ENCODE measurements at places on chromosomes 12 and 14. TPM values are rescaled to one million over a fixed set of nuclear protein-coding genes. Genes with fewer than 3 reads are reported as not detected.

CCDC196 gene
- total RNA-seq: not detected

GPR68 gene
- 6.3 TPM for total RNA-seq

GPD1 gene
- 32.9 TPM for total RNA-seq

LMO3 gene
- 170 TPM for total RNA-seq

CFAP73 gene
- total RNA-seq: not detected

FIGNL2 gene
- 1.5 TPM for total RNA-seq

KRT79 gene
- 5.4 TPM for total RNA-seq

DNA sequence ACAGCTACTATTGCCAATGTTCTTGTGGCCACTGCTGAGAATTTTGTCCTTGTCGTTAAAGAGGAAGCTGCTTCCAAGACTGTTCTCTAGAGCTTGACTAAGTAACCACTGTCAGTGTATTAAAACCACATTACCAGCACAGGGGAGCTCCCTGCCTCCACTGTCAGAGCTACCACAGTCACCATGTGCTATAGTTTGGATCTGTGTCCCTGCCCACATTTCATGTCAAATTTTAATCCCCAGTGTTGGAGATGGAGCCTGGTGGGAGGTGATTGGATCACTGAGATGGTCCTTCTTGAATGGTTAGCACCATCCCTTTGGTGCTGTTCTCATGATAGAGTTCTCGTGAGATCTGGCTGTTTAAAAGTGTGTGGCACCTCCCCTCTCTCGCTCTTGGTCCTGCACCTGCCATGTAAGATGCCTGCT, 23.2 kb upstream of the RAP1B start:
- no peaks in the 10 kb centered on the region for H3K27me3 ChIP-seq
- no peak overlapping the region for H3K27ac ChIP-seq
- no peaks in the 10 kb centered on the region for H3K36me3 ChIP-seq
- H3K4me1 ChIP-seq: no peaks in the 10 kb centered on the region

DNA sequence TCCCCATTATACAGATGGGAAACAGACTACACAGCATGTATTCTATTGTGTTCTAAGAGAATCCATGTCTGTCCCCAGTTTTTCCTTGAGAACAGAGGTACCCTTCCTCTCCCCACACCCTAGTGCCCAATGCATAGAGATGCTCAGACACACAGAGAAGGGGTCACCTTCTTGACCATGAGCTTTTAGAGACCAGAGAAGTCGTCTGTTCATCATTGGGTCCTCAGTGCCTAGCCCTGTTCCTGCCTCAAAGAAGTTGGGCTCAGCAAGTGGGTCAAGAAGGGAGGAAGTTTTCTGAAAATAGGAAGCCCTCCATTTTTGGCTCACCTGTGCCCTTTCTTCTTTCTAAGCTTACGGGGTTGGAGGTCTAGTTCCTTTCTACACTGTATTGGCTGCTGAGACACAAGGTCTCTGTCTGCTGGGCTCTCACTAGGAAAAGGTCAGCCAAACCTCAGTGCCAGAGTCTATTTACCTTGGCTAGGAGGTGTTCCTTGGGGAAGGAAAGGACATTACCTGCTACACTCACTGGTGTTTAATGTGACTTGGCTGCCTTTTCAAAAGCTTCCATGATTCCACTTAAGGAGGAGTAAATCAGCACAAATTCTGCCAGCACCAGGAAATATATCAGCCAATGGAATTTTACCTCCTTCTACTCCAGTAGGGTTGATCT, 198.5 kb upstream of the PWP1 start:
- no peaks in the 10 kb centered on the region for H3K27me3 ChIP-seq
- no peak overlapping the region for H3K4me3 ChIP-seq

DNA sequence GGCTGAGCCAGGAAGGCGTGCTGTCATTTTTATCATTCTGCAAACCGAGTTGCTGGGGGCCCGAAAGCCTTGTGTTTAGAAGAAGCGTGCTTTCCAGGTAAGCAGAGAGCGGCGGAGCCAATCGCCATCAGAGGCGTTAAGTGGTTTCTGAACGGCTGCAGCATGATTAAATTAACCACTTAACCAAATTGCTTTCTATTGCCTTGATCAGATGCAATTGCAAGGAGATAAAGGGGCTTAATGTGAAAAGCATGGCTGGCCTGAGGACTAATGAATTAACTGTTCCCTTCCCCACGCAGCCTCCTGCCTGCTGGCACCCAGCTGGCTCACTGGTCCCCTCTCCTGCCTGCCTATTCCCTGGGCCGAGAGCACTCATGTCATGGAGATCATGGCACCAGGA, 36.6 kb upstream of the CHGA start:
- H3K27ac ChIP-seq: no peak overlapping the region
- no peaks in the 10 kb centered on the region for H3K36me3 ChIP-seq
- H3K27me3 ChIP-seq: peaks cover 8% of the 10 kb centered on the region
- H3K4me1 ChIP-seq: no peaks in the 10 kb centered on the region
- H3K4me3 ChIP-seq: no peak overlapping the region

DNA sequence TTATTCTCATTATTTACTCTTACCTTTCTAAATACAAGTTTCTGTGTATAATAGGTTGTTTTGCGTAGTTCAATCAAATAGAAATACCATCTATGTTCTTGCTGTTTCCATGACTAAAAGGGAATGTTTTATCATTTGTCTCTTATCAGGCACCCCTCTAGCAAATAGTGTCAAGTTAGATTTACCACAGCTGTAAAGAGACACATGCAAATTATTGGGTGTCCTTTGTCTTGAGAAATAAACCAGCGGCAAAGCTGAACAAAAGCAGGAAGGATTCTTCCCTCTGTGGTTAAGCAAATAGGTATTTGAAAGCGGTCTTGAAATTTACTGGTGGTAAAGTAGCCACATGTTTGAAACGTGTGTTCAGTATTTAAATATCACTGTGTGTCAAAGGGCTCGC, 405.9 kb downstream of the TMTC2 start:
- H3K4me1 ChIP-seq: no peaks in the 10 kb centered on the region
- H3K4me3 ChIP-seq: no peak overlapping the region
- H3K27ac ChIP-seq: no peak overlapping the region
- no peaks in the 10 kb centered on the region for H3K36me3 ChIP-seq

DNA sequence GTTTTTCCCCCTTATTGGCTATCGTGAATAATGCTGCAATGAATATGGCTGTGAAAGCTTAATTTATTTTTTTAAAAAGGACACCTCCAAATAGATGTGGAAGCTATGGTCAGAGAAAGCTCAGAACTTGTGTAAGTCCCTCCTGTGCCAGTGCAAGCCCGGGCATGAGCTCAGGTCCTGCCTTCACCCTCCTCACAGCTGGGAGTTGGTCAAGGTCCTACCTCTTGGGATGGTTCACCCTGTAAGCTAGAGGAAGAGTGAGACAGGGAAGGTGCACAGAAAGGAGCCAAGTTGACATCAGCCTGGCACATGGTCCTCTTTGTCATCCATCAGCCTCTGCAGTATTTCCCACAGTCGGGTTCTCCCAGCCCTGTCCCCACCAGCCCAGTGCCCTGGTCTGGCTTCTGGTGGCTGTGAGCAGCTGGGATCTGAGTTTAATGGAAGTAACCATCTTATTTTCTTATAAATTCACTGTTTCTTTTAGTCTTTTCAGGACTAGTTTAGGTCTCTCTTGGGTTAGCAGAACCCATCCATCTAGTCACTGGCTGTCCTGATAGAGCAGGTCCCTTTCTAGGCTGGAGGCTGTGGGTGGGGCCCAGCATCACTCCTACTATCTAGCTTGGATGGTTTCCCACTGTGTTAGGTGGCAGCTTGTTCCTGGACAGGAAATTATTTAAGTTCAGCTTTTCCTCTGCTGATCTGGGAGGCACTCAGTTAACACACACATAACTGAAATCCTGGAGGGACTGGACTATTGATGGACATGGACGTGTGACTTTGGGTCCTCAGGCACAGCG, 11.8 kb upstream of the PLEKHG3 start:
- no peaks in the 10 kb centered on the region for H3K36me3 ChIP-seq
- no peaks in the 10 kb centered on the region for H3K27me3 ChIP-seq
- H3K27ac ChIP-seq: no peak overlapping the region
- H3K4me3 ChIP-seq: no peak overlapping the region

DNA sequence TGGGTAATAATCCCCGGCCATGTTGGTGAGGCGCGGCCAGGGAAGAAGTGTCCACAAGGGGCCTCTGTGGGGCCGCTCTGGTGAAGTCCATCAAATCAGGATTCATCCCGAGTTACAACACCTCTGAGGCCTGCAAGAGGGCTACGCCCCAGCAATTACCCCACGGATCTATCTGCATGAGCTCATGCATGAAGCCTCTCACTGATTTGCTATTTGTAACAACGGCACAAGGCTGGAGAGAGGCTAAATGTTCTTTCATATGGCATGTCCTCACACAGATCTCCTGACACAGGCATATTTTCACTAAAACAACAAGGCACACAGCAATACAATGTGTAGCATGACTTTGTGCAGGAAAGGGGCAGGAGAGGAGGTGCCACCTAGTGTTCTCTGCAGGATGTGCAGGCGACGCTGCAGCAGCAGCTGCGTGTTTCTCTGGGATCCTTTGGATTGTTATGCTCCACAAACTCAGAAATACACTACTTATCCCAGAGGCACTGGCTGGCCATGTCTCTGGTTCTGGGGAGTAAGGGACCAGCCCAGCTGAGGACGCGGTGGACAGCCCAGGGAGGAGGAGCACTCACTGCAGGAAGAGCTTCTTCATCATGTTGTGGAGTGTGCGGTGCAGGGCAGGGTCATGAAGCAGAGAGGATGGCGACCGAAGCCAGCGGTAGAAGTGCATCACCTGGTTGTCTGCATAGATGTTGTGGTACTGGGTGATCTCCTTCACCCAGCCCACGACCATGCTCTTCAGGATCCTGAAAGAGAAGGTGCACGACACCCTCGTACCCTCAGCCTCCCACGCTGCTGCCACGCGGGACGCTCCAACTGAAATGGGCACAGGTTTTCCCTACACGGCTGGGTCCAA, 20.2 kb downstream of the P2RX2 start:
- no peaks in the 10 kb centered on the region for H3K4me1 ChIP-seq
- no peaks in the 10 kb centered on the region for H3K27me3 ChIP-seq
- no peak overlapping the region for H3K4me3 ChIP-seq
- DNase-seq: no peak
- H3K36me3 ChIP-seq: peaks cover 64% of the 10 kb centered on the region
- no peak overlapping the region for H3K27ac ChIP-seq

DNA sequence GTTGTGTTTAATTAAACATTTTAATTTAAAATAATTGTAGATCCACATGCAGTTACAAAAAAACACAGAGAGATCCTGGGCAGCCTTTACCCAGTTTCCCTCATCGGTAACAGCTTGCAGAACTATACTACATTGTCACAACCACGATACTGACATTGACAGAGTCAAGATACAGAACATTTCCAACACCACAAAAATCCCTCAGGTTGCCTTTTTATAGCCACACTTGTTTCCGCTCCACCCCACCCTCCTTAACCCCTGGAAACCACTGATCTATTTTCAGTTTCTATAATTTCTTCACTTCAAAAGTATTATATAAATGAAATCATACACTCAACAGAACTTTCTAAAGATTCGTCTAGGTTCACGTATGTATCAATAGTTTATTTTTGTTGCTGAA, 458.8 kb upstream of the SOX5 start:
- H3K4me1 ChIP-seq: no peaks in the 10 kb centered on the region
- H3K4me3 ChIP-seq: no peak overlapping the region
- no peak for DNase-seq
- no peaks in the 10 kb centered on the region for H3K27me3 ChIP-seq

DNA sequence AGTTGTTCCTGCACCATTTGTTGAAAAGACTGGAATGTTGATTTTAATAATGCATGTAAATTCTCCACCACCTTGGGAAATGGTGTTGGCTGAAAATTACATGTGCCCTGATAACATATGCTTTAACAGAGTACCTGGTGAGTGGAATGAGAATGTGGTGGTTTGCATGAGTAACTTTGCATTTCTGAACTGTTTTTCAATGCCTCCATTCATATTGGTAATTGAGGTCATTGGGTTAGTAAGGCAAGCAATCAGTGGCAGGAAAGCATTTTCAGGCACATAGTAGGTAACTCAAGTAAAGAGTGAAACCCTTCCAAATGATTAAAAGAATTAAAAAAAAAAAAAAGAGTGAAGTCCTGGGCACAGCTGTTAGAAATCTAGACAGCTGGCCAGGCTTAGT, 32.2 kb upstream of the BICD1 start:
- no peaks in the 10 kb centered on the region for H3K36me3 ChIP-seq
- H3K27ac ChIP-seq: no peak overlapping the region
- H3K27me3 ChIP-seq: no peaks in the 10 kb centered on the region
- no peak for DNase-seq

DNA sequence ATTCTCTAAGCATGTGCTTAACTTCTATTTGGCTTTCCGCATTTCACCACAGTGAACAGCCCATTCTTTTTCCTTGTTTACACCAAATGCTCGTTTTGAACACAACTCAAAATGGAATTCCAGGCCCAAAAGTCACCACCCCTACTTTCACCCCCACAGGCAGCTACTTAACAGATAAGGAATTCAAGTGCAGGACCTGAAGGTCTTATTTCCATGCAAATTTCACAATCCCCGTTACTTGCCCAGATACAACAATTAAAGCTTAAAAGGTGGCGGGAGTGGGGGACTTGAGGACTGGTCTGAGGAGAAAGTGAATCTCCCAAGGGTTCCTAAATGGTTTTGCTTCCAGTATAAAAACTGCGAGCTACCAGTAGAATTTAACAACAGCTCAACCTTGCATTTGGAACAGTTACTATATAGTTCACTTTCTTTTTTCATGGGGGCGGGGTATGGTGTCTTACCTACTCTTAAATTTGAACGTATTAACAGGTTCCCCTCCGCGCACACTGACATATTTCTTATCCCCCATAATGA, 3.7 kb downstream of the USP44 start:
- no peaks in the 10 kb centered on the region for H3K36me3 ChIP-seq
- H3K27ac ChIP-seq: peak overlapping the region; percentile 88
- H3K4me3 ChIP-seq: peak overlapping the region; percentile 74
- peaks cover 8% of the 10 kb centered on the region for H3K27me3 ChIP-seq

GRCh38 chr14:94397289-94398181, 9.1 kb upstream of the SERPINA1 start:
- no peak for DNase-seq
- no peaks in the 10 kb centered on the region for H3K36me3 ChIP-seq
- H3K27ac ChIP-seq: no peak overlapping the region
- H3K27me3 ChIP-seq: no peaks in the 10 kb centered on the region
- peaks cover 17% of the 10 kb centered on the region for H3K4me1 ChIP-seq

DNA sequence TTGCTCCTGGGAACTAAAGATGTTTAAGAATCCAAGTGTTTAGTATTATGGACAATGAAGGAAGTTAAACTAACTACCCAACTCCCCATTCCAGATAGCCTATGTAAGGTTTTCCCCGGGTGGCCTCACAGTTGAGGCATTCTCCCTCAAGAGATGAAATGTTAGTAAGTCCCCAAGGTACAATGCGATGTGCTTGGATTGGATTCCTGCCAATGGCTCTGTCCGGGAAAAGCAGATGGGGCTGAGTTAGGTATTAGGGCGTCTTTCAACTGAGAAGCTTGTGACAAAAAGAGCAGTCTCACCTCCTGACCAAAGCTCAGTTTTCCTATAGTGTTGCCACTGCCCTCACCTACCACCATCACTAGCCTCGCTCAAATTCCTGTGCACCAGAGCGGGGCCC, 64.8 kb upstream of the E2F7 start:
- no peaks in the 10 kb centered on the region for H3K4me1 ChIP-seq
- no peak overlapping the region for H3K27ac ChIP-seq
- no peaks in the 10 kb centered on the region for H3K27me3 ChIP-seq
- H3K36me3 ChIP-seq: no peaks in the 10 kb centered on the region
- H3K4me3 ChIP-seq: no peak overlapping the region

GRCh38 chr14:64417055-64417770, 29.1 kb downstream of the MTHFD1 start:
- no peak for DNase-seq
- H3K36me3 ChIP-seq: peaks cover 69% of the 10 kb centered on the region
- H3K4me3 ChIP-seq: no peak overlapping the region
